Fibroblast of villous mesenchyme (primary cell): ENCODE measurements at places on chromosomes 5 and 9. TPM values are rescaled to one million over a fixed set of nuclear protein-coding genes. Genes with fewer than 3 reads are reported as not detected.

- no peak for DNase-seq
These were observed 154.8 kb downstream of the GADD45G start for GRCh38 chr9:89759572-89759971.

DNA sequence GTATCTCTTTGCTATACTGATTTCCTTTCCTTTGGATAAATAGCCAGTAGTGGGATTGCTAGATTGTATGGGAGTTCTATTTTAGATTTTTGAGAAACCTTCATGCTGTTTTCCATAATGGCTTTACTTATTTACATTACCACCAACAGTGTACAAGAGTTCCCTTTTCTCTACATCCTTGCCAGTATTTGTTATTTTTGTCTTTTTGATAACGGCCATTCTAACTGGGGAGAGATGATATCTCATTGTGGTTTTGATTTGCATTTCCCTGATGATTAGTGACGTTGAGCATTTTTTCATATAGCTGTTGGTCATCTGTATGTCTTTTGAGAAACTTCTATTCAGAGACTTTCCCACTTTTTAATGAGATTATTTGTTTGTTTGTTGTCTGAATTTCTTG is 25.8 kb downstream of the NADK2 start:
- DNase-seq: no peak

- no peak for DNase-seq
These were observed 26.3 kb downstream of the GSN start for GRCh38 chr9:121294151-121294743.

DNA sequence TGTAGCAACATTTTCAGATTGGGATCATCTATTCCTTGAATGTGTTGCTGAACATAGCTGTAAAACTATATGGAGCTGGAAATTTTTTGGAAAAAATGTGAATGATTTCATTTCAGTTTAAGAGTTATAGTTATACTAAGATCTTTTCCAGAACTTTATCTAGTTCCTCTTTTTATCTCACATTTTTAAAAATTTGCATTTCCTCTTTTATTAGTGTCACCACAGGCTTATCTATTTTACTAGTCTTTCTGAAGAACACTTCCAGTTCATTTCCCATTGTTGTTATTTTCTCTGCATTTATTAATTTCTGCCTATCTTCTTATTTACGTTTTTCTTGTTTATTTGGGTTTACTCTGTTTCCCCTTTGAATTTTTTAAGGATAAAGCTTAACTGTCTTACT is 46.0 kb upstream of the FSTL4 start:
- DNase-seq: no peak

GRCh38 chr5:68708156-68708841 is 385.5 kb upstream of the SLC30A5 start:
- DNase-seq: no peak

GRCh38 chr5:12316812-12317211 is 412.6 kb upstream of the CTNND2 start:
- DNase-seq: no peak

GRCh38 chr5:174376056-174376455 is 330.6 kb downstream of the NSG2 start:
- no peak for DNase-seq

DNA sequence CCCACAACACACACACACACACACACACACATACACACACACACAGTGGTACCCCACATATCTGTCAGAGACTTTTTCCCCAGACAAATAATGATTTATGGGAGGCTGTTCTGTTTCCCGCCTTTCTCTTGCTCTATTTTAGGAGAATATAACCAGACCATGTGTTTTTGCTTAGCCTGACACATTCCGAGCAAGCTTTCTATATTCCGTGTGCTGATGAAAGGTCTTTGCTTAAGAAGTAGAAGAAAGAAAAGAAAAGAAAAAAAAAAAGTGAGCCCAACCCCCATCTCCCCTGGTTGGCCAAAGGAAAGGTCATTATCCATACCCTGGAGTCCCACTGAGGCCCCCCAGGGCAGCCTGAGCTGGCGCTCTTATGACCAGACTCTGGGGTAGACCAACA is 338.6 kb downstream of the SLIT3 start:
- DNase-seq: no peak

GRCh38 chr5:2307631-2308030 is 424.9 kb upstream of the IRX4 start:
- DNase-seq: no peak

GRCh38 chr5:133715616-133716015 is 103.3 kb upstream of the FSTL4 start:
- no peak for DNase-seq

DNA sequence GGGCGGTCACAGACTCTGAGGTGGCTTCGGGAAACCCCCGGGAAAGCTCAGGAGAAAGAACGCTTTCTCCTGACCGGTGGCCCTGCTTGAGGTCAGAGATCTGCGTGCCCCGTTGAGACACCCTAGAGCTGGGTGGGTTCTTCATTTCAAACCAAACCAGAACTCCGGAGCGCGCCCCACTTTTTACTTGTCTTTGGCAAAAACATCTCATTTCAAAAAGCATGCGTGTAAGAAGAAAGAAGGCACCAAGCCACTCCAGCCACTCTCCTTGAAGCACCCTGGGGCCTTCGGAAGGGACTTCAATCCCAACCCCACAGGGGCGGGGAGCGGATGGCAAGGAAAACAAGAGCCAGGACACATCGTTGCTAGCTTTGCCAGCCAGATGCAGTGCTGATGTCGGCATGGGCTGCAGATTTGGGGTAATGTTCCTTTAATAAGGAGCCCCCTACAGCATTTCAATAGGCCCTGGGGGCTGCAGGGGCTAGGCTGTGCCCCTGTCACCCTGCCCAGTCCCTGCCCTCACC is 171.7 kb downstream of the ERCC6L2 start:
- DNase-seq: no peak

GRCh38 chr9:122252796-122253195 is 11.8 kb downstream of the RBM18 start:
- no peak for DNase-seq

DNA sequence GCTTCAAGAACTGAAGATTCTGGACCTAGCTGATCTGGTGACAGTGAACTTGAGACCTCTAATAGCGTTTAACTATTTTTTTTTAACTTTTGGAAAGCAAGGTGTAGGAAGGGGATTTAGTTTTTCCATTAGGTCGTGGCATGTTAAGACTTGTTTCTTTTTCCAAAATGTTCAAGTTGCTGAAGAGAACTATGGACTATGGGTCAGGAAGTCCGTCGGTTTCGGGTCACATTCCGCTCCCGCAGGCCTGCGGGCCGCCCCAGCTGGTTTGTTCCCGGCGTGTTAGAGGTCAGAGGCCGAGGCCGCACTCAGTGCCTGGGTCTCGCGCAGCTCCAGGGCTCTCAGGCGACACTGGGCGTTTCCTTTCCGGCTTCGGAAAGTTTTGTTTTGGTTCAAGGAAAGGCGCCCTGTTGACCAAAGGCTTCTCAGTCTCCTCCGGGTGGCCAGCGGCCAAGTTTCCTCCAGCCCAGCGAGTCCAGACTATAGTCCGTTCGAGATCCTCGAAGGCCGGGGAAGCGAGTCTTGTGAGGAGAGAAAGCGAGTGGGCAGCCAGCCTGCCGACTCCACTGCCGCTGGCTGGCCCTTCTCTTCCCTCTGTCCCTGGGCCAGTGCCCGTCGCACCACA is 586 bp upstream of the FCHO2 start:
- no peak for DNase-seq

DNA sequence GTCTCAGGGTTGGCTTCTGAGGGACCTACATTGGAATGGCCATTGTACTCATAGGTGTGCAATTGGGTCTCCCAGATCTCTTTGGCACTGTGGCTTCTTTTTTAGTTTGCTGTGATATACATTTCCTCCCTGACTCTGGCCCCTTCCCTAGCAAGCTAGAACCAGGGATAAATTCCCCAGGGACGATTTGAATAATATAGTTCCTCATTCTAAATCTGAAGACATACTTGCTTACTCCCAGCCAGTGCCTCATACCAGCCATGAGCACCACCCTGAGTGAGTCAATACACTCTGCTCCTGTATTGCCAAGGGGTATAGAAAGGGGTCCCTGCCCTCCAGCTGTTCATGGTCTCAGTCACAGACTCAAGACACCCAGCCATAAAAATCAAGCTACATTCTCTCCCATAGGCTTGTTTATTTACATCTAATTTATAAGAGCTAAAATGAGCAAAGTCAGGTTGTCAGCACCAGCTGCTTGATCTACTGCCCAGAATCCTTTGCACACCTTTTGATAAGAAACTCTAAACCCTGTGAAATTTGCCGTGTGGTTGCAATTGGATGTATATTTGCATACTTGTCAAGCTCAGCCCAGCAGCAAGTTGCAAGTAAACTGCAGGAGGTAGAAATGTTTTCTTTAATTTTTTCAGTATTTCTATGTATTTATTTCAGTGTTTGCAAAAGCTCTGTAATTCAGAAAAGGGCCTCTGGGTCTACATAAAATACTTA is 219.9 kb upstream of the IRX1 start:
- DNase-seq: no peak

DNA sequence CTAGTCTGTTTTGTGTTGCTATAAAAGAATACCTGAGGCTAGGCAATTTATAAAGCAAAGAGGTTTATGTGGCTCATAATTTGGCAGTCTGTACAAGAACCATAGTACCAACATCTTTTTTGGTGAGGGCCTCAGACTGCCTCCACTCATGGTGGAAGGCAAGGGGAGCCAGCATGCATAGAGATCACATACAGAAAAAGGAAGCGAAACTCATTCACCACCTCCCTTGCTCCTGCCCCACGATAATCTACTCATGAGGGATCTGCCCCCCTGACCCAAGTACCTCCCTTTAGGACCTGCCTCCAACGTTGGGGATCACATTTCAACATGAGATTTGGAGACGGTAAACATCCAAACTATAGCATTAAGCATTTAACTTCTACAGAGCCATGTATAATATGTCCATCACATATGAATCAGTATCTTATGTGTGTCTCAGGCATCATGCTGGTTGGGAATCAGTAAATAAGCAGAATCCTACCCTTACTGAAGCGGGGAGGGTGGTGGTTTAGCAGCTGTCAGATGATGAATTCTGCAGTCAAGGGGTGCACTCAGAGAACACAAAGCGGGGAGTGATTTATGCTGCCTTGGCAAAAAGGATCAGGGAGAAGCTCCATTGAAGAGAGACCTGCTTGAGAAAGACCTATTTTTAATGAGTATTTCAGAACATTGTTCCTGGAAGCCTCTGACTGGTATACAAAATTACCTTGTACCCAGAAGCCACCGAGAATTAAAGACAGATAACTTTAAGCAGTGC is 34.8 kb downstream of the HMGXB3 start:
- no peak for DNase-seq

- DNase-seq: peak; percentile 76
These were observed 394.4 kb upstream of the ZNF608 start for GRCh38 chr5:125140855-125141254.

DNA sequence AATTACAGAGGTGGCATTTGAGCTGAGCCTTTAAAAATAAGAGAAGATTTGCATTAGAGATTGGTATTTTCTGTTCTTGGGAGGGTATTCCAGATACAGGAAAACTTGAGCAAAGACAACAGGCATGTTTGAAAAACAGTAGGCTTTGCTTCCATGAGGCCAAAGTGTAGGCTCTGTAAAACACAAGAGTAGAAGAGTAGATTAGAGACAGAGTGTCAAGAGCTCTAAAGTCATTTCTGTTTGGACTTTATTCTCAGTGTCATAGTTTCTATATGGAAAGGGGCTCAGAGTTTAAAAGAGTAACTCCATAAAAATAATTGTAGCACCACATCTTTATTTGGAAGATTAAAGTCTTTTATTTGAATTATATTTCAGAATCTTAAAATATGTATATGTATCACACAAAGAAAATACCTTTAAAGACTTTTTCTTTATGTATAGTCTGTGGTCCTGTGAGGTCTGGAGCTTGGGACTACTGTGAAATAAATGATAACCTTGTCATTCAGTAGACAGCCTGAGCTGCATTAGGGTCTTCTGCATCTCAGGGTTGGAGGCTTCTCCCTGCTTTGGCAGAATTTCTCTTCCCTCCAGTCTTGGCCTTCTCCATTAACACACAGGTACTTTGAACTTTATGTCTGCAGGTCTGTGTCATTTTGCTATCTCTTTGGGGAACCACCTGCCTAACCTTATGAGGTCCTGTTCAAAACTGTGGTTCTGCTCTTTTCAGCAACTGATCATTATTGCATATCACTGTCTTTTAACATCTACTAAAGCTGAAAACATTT is 73.6 kb downstream of the ZSWIM6 start:
- DNase-seq: no peak

- DNase-seq: no peak
These were observed 126.3 kb upstream of the ELL2 start for GRCh38 chr5:96087939-96088338.

DNA sequence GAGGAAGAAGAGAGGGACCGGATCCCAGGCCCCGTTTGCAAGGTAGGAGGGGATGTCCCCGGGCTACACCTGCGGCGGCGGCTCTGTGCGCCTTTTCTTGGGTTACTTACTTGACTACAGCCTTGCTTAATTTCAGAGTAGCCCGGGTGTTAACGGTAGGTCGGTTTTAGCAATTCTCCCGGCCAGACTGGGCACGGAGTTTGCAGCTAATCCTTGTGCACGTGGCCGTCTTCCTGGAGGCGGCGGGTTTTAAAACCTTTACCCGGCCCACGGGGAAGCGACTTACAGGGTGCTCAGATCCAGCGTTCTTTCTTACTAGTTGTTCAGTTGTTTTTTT is 313 bp downstream of the BRIX1 start:
- DNase-seq: no peak

GRCh38 chr5:61362796-61363368 is 30.8 kb downstream of the ZSWIM6 start:
- peak; percentile 42 for DNase-seq

- DNase-seq: no peak
These were observed 38.8 kb downstream of the ARHGEF28 start for GRCh38 chr5:73664796-73665195.

GRCh38 chr5:14107536-14107935 is 35.6 kb upstream of the TRIO start:
- no peak for DNase-seq

- DNase-seq: no peak
These were observed 61.9 kb upstream of the GPBP1 start for GRCh38 chr5:57111993-57112392.

DNA sequence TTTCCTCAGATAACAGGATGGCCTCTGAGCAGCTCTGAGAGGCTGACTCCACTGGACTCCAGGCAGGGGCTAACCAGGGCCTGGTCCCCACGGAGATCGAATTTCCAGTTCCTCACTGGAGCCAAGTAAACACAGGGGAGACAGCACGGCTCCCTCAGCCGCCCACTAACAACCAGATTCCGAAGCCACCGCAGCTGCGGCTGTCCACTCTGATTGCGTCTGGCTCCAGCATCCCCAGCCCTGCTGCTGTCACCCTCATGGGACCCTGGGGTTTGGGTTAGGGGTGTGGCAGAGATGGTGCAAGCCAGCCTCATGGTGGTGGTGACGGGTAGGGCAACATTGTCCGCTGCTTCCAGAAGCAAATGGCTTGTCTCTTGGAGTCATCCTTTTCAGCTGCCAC is 172.6 kb downstream of the RGS3 start:
- no peak for DNase-seq

Gene GLRA1
- not detected in 2 replicates for total RNA-seq

Gene TXNDC8
- total RNA-seq: not detected in 2 replicates

Gene SLC34A3
- total RNA-seq: under 0.01 TPM in 1 of 2 replicates, not detected in the other

Gene HNRNPK
- 465 and 522 TPM in 2 replicates for total RNA-seq

Gene BTNL8
- not detected in 2 replicates for total RNA-seq

Gene FCN2
- not detected in 2 replicates for total RNA-seq

Gene SCGB3A2
- not detected in 2 replicates for total RNA-seq

Gene NDOR1
- 7.8 and 11.0 TPM in 2 replicates for total RNA-seq

Gene GZMA
- not detected in 2 replicates for total RNA-seq

Gene AK1
- 37.1 and 43.8 TPM in 2 replicates for total RNA-seq
